Gastroesophageal sphincter (tissue), 4 donors: ENCODE measurements at places on chromosomes 7 and 10.

DNA sequence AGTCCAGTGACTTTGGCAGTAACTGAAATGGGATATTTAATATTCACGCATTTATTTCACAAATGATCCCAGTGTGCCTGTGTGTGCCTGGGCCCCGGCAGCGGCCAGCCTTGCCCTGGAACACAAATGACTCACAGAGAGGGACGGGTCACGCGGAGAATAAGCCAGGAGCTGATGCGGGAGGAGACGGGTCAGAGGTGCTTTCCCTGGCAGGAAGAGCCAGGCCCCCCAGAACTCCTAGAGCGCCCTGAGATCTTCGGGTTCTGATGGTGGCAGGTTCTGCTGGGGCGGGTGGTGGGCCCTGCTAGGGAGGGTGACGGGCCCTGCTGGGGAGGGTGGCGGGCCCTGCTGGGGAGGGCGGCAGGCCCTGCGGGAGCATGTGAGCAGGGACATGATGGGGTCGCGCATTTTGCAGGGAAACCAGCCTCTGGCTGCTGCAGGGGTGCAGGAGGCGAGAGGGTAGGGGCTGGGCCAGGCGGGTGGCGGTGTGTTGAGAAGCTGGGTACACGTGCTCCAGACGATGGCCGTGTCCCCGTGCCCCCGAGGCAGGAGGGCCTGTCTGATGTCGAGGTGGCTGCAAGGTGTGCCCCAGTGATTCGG, 84.2 kb upstream of the DIP2C start:
- H3K27ac ChIP-seq = no peak overlapping the region
- H3K4me3 ChIP-seq = no peak overlapping the region
- H3K36me3 ChIP-seq = no peaks in the 10 kb centered on the region
- ATAC-seq = no peak

DNA sequence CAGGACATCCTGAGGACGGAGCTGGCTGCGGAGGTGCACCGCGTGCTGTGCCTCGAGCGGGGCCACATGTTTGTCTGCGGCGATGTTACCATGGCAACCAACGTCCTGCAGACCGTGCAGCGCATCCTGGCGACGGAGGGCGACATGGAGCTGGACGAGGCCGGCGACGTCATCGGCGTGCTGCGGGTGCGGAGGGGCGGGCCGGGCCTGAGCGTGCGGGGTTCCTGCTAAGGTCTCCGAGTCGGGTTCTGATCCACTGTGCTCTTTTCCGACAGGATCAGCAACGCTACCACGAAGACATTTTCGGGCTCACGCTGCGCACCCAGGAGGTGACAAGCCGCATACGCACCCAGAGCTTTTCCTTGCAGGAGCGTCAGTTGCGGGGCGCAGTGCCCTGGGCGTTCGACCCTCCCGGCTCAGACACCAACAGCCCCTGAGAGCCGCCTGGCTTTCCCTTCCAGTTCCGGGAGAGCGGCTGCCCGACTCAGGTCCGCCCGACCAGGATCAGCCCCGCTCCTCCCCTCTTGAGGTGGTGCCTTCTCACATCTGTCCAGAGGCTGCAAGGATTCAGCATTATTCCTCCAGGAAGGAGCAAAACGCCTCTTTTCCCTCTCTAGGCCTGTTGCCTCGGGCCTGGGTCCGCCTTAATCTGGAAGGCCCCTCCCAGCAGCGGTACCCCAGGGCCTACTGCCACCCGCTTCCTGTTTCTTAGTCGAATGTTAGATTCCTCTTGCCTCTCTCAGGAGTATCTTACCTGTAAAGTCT, 10.4 kb downstream of the ATG9B start:
- no peak overlapping the region for H3K4me3 ChIP-seq
- H3K27me3 ChIP-seq = peaks cover 100% of the 10 kb centered on the region
- peaks cover 26% of the 10 kb centered on the region for H3K4me1 ChIP-seq
- H3K36me3 ChIP-seq = no peaks in the 10 kb centered on the region
- no peak overlapping the region for H3K27ac ChIP-seq
- ATAC-seq = peak; percentile 20

- no peaks in the 10 kb centered on the region for H3K4me1 ChIP-seq
- H3K4me3 ChIP-seq = no peak overlapping the region
- ATAC-seq = no peak
- no peak overlapping the region for H3K27ac ChIP-seq
- H3K36me3 ChIP-seq = no peaks in the 10 kb centered on the region
- H3K27me3 ChIP-seq = no peaks in the 10 kb centered on the region
Observed at GRCh38 chr10:12357525-12358151, 8.3 kb downstream of the CAMK1D start.

GRCh38 chr7:153430931-153431330, 621.3 kb upstream of the DPP6 start:
- H3K4me3 ChIP-seq = no peak overlapping the region
- ATAC-seq = no peak
- no peaks in the 10 kb centered on the region for H3K36me3 ChIP-seq
- no peaks in the 10 kb centered on the region for H3K27me3 ChIP-seq
- H3K27ac ChIP-seq = no peak overlapping the region
- H3K4me1 ChIP-seq = no peaks in the 10 kb centered on the region

GRCh38 chr7:34928052-34928451, 109.2 kb downstream of the DPY19L1 start:
- no peak overlapping the region for H3K4me3 ChIP-seq
- no peaks in the 10 kb centered on the region for H3K4me1 ChIP-seq
- ATAC-seq = no peak
- H3K27ac ChIP-seq = no peak overlapping the region

- no peaks in the 10 kb centered on the region for H3K36me3 ChIP-seq
- H3K27me3 ChIP-seq = no peaks in the 10 kb centered on the region
- ATAC-seq = no peak
- H3K4me1 ChIP-seq = no peaks in the 10 kb centered on the region
- no peak overlapping the region for H3K27ac ChIP-seq
- H3K4me3 ChIP-seq = no peak overlapping the region
Observed at GRCh38 chr10:80284522-80284921, 4.9 kb downstream of the MAT1A start.

DNA sequence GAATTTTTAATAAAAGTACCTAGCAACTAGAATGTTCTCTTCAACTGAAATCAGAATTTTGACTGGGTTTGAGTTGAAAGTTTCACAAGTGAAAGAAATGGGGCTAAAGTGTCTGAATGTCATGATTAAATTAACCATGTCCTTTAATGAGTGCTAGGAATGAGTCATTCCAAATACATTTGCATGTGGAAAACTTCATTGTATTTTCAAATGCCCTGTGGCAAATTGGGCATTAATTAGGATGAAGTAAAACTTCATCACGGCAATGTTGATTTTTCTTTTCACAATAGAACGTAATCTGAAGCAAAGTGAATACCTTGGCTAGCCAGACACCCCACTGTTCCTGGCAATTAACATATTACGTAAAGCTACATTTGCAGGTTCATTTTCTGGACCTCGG, 166.6 kb downstream of the KIAA1217 start:
- no peak overlapping the region for H3K4me3 ChIP-seq
- no peaks in the 10 kb centered on the region for H3K36me3 ChIP-seq
- H3K27ac ChIP-seq = no peak overlapping the region

DNA sequence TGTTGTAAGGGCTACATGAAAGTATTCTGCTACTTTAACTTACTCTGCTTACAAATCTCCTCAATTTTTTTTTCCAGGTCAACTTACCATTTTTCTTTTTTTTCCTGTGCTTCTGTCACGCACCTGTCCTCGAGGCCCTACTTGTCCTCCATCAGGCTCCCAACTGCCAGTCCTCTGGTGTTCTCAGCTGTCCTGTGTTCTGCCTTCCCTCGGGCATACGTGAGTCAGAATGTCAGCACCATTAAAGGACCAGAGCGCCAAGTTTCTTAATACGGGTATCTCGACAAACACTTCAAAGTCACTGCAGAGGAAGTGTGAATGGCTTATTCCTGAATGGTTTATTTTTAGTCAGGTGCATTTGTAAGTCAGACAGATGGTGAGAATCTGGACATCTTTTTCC, at the start of gene TEX47:
Gene TEX47 (minus strand): TSS at position 185 of the 400 bp plus-strand sequence. CDS start 795 bp downstream, outside the sequence.
- H3K27me3 ChIP-seq = no peaks in the 10 kb centered on the region
- H3K27ac ChIP-seq = no peak within 1 kb of the TSS
- H3K36me3 ChIP-seq = no peaks in the 10 kb centered on the region
- ATAC-seq = no peak
- no peaks in the 10 kb centered on the region for H3K4me1 ChIP-seq

- peak overlapping the region; percentile 70 for H3K27ac ChIP-seq
- H3K36me3 ChIP-seq = peaks cover 16% of the 10 kb centered on the region
- peaks cover 43% of the 10 kb centered on the region for H3K4me1 ChIP-seq
- no peaks in the 10 kb centered on the region for H3K27me3 ChIP-seq
- peak overlapping the region; percentile 17 for H3K4me3 ChIP-seq
Observed at GRCh38 chr10:88999625-89000024, 9.0 kb downstream of the FAS start.

DNA sequence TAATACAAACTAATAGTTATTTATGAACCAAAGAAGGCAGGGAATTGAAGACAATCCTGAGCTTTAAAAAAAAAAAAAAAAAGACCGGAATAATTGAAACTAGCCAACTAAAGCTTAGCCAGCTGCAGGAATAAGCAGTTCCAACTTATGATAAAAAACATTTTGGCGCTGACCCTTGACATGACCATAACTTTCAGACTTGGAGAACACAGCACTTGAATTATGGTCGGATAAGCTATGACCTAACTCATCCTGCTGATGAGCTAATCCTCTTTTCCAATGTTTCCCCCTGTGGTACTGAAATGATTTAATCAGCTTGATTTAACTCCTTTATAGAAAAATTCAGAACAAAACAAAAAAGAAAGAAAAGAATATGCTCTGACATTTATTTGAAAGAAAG, 181.8 kb downstream of the DGKB start:
- no peak overlapping the region for H3K4me3 ChIP-seq
- H3K36me3 ChIP-seq = no peaks in the 10 kb centered on the region
- no peaks in the 10 kb centered on the region for H3K27me3 ChIP-seq
- no peak overlapping the region for H3K27ac ChIP-seq

DNA sequence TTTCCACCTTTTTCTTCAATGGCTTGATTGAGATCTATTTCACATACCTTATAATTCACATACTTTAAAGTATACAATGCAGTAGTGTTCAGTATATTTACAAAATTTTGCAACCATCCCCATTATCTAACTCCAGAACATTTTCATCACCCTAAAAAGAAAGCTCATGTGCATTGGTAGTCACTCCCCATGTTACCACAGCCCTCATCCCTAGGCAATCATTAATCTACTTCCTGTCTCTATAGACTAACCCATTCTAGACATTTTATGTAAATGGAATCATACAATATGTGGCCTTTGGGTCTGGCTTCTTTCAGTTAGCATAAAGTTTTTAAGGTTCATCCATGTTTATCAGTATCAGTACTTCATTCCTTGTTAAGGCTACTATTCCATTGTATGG, 214.2 kb downstream of the WDR11 start:
- H3K36me3 ChIP-seq = no peaks in the 10 kb centered on the region
- ATAC-seq = no peak
- H3K4me1 ChIP-seq = peaks cover 3% of the 10 kb centered on the region
- H3K4me3 ChIP-seq = no peak overlapping the region
- no peak overlapping the region for H3K27ac ChIP-seq

DNA sequence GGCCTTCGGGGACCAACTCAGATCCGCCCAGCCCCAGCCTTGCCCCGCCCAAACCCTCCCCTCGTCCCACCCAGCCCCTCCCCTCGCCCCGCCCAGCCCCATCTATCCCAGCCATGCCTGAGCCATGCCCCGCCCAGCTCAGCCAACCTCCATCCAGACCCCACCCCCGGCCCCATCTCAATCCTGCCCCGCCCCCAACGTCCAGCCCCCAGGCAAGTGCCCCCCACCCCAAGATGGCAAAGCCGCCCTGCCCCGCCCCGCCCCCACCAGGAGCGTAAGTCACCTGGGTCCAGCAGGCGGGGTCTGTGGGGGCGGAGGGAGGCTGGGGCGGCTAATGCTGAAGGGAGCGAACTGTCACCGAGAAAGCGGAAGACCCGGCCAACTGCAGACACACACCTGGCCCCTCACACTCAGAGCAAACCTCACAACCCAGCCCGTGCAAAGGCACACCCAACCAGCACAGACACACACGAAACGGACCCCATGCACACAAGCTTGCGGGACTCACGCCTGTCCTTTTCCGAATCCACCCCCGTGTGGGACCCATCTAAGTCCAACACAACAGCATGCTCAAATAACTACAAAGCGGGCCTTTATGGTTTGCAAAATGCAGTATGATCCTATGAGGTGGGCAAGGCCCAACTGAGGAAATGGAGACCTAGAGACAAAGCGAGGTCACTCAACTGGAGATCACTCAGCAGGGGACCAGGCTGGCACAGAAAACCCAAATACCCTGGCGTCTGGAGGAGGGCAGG, 11.5 kb upstream of the OGA start:
- ATAC-seq = no peak
- H3K4me1 ChIP-seq = no peaks in the 10 kb centered on the region
- H3K4me3 ChIP-seq = peak overlapping the region; percentile 45
- peak overlapping the region; percentile 59 for H3K27ac ChIP-seq

DNA sequence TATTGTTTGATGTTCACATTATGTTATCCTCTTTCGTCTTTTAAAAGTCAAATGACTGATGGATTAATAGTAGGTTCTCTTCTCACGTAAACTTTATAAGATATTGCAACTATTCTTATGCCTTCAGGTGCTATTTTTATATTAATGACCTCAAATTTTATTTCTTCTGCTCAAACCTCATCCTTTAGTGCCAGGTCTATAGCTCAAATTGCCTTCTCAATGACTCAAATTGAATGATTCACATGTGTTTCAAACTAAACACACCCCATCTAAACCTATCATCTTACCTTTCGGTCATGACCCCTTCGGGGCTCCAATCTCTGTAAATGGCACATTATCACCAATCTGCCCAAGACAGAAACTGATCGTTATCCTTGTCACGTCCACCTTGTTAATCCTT, 22.0 kb upstream of the LIPF start:
- no peaks in the 10 kb centered on the region for H3K36me3 ChIP-seq
- H3K4me1 ChIP-seq = no peaks in the 10 kb centered on the region
- H3K4me3 ChIP-seq = no peak overlapping the region
- no peak for ATAC-seq

- H3K4me3 ChIP-seq = no peak overlapping the region
- no peaks in the 10 kb centered on the region for H3K36me3 ChIP-seq
- no peaks in the 10 kb centered on the region for H3K4me1 ChIP-seq
- no peak overlapping the region for H3K27ac ChIP-seq
- ATAC-seq = no peak
Observed at GRCh38 chr7:1200045-1200444, 32.6 kb upstream of the UNCX start.

DNA sequence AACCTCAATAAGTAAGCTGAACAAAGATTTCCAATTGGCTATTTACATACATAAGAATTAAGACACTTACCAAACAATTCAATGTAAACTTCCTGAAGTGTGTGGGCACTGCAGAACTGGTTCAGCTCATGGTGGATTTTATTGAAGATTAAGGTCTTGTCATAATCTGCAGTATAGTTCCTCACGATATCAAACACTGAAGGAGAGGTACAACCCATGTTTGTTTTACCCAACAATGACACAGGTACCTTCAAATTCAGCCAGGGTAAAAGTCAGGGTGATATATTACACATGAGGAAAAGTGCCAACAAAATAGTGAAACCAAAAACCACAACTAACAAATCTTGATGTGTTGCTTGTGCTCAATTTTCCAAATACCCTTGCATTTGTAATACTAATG, 10.0 kb downstream of the ERLIN1 start:
- H3K27ac ChIP-seq = no peak overlapping the region
- no peaks in the 10 kb centered on the region for H3K4me1 ChIP-seq
- no peaks in the 10 kb centered on the region for H3K27me3 ChIP-seq
- no peak for ATAC-seq
- H3K36me3 ChIP-seq = no peaks in the 10 kb centered on the region
